CD4-positive, alpha-beta memory T cell (primary cell): ENCODE measurements at places on chromosomes 7 and 10. TPM values are rescaled to one million over a fixed set of nuclear protein-coding genes. Genes with fewer than 3 reads are reported as not detected.
A peak's percentile ranks its signal among the peaks of the same experiment; 100 is the strongest.

DNA sequence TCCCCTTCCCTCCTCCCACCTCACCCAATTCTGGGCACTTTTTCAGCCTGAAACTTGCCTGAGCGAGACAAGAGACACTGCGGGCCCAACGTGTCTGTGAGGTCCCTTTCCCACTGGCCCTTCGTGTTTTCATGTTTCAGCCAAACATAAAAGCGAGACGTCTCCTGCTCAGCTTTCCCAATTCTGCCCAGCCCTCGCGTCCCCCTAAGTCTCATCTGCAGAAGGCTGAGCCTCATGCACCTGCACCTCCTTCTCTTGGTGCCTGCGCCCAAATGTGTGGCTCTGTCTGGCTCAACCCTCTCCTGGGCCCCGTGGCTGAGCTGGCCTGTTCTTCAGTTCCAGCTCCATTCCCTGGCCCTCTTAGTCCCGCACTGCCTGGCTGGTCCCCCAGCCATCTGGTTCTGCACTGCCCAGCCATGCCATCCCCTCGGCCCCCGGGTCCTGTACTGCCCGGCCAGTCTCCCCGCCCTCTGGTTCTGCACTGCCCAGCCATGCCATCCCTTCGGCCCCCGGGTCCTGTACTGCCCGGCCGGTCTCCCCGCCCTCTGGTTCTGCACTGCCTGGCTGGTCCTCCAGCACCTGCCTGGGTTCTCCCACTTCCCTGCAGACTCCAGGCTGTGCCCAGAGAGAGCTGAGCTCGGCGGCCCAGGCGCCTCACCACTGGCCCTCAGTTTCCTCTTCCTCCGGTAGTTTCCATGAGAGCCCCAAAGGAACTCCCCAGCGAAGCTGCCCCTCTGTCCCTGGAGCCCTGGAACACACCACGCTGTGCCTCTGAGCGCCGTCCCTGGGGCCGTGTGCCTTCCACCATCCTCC lies 224.1 kb downstream of the DNAJB6 start:
- H3K36me3 ChIP-seq, result no peaks in the 10 kb centered on the region
- no peaks in the 10 kb centered on the region for H3K27me3 ChIP-seq
- H3K4me3 ChIP-seq, result no peak overlapping the region
- H3K27ac ChIP-seq, result no peak overlapping the region
- H3K4me1 ChIP-seq, result no peaks in the 10 kb centered on the region

GRCh38 chr7:108294595-108294994 lies 161.6 kb downstream of the NRCAM start:
- H3K36me3 ChIP-seq, result no peaks in the 10 kb centered on the region
- no peak for DNase-seq
- H3K4me3 ChIP-seq, result no peak overlapping the region
- H3K27me3 ChIP-seq, result no peaks in the 10 kb centered on the region
- H3K27ac ChIP-seq, result no peak overlapping the region

DNA sequence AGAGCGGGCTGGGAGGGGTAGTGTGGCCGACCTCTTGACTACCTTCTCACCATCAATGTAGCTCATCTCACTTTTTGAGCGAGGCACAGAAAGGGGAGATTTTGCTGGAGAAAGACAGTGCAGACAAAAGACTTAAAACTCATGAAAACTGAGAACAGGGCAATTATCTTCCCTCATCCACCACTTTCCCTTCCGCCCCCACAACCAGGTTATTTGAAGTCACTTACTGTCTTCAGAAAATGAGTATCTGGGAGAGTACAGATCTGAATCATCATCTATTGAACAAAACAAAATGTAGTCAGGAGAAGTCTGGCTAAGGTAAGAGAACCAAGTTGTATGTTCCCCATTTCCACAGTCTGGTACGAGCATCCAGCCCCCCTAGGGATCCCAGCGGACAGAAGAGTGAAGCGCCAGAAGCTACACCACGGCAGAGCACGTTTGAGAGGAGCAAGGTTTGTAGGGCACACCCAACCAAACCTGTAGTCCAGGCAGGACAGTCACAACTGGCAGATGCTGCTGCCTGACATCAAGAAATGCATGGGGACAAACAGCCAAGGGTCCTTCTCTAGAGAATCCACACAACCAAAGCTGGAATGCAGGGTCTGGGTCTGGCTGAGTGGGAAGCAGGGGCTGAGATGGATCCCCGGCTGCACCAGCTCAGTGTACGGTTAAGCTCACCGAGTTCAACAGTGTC lies 93.4 kb upstream of the PDLIM1 start:
- no peaks in the 10 kb centered on the region for H3K27me3 ChIP-seq
- H3K27ac ChIP-seq, result no peak overlapping the region
- H3K4me1 ChIP-seq, result no peaks in the 10 kb centered on the region
- no peak for DNase-seq
- no peak overlapping the region for H3K4me3 ChIP-seq
- H3K36me3 ChIP-seq, result no peaks in the 10 kb centered on the region

- no peaks in the 10 kb centered on the region for H3K4me1 ChIP-seq
- no peak overlapping the region for H3K27ac ChIP-seq
- no peaks in the 10 kb centered on the region for H3K27me3 ChIP-seq
- no peak for DNase-seq
- no peak overlapping the region for H3K4me3 ChIP-seq
- H3K36me3 ChIP-seq, result no peaks in the 10 kb centered on the region
Observed at GRCh38 chr7:2386964-2387669, 16.3 kb upstream of the CHST12 start.

DNA sequence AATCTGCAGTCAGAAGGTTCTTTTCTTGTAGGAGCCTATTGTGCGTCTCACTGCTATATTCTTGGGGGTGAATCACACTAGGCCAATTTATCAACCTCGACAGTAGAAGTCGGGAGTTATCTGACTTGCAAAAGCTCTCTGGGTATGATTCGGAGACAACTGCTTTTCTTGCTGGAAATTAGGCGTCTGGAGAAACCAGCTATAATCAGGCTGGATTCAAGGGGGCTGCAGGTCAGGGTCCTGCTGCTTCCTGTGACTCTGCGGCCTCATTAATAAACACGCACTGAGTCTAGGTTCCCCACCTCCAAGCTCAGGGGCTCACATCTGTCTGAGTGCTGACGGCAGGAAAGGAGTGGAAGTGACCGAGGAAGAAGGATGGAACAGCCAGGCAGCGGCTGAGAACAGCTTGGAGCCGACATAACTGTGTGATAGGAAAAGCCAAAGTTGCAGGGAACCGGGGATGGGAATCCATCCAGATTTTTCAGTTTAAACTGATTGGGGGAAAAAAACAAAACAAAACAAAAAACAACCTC lies 184.6 kb downstream of the FANK1 start:
- H3K27me3 ChIP-seq, result no peaks in the 10 kb centered on the region
- H3K36me3 ChIP-seq, result no peaks in the 10 kb centered on the region
- DNase-seq, result no peak
- H3K4me1 ChIP-seq, result no peaks in the 10 kb centered on the region
- H3K27ac ChIP-seq, result no peak overlapping the region

DNA sequence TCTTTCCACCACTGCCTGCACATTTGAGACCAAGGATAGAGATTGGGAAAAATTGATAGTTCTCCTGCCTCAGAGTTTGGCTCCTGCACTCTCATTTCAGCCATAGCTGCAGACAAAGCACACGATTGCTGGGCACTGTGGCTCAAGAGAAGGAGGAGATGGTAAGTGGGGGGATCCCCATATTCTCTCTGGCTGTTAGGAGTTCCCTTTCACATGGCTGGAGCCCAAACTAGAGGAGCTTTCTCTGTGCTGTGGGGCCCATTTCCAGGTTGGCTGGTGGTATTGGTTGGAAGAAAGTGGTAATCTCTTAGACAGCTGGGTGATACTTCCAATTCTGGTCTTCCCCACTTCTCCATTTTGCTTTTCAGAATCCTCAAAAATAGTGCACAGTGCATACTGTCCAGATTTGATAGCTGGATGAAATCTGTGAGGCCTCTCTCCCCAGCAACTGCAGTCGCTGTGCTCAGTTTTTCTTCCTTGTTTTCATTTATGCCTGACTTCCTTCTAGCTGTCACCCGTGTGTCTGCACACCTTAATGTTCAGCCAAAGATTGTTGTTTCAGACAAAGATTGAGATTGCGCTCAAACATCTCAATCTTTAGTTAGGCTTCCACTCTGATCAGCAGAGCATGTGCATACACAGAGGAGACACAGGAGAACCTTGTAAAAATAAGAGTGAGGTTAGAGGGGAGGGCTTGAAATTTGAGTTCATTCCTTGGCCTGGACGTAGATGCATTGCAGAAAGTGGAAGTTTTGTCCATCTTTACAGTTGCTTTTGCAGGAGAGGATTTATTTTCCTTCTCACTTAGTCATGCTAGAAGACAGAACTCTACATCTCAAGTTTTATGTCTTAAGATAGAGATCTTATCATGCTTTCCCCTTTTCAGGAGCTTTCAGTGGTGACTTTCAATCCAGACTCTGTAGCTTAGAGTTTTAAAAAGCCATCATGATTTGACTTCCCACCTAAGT lies 28.6 kb downstream of the RABGEF1 start:
- H3K27me3 ChIP-seq, result no peaks in the 10 kb centered on the region
- H3K27ac ChIP-seq, result no peak overlapping the region
- no peak for DNase-seq
- no peak overlapping the region for H3K4me3 ChIP-seq

DNA sequence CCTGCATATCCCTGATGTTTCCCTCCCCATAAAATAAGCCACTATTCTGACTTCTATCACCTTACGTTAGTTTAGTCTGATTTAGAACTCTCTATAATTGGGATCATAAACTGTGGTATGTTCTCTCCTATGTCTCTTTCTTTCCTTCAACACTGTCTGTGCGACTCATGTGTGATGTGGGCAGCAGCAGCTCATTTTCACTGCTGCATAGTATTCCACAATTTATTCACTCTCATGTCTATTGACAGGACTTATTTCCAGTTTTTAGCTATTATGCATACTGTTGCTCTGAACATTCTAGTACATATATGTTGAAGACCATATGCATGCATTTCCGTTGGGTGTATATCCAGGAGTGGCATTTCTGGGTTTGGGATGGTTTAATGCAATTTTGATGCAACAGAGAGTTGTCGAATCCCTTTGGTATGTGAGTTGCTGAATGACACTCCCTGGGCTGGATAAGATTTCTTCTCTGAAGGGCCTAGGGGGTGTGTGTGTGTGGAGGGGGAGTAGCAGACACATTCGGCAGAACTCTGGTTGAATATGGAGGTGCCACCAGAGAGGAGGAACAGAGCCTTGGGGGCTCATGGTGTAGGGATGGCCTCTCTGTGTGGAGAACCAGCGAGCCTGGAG lies 87.8 kb upstream of the PCBD1 start:
- no peak overlapping the region for H3K4me3 ChIP-seq
- H3K4me1 ChIP-seq, result no peaks in the 10 kb centered on the region
- no peaks in the 10 kb centered on the region for H3K36me3 ChIP-seq
- no peak overlapping the region for H3K27ac ChIP-seq

GRCh38 chr7:2051707-2052656 lies 180.8 kb downstream of the MAD1L1 start:
- H3K27ac ChIP-seq, result no peak overlapping the region
- no peaks in the 10 kb centered on the region for H3K27me3 ChIP-seq
- no peak overlapping the region for H3K4me3 ChIP-seq
- DNase-seq, result no peak
- no peaks in the 10 kb centered on the region for H3K36me3 ChIP-seq

- no peaks in the 10 kb centered on the region for H3K36me3 ChIP-seq
- H3K27ac ChIP-seq, result peak overlapping the region; percentile 94
- no peak overlapping the region for H3K4me3 ChIP-seq
- H3K4me1 ChIP-seq, result peaks cover 17% of the 10 kb centered on the region
Observed at GRCh38 chr7:12685550-12685949, 1.9 kb upstream of the ARL4A start.

- no peaks in the 10 kb centered on the region for H3K4me1 ChIP-seq
- no peak overlapping the region for H3K4me3 ChIP-seq
- H3K36me3 ChIP-seq, result no peaks in the 10 kb centered on the region
Observed at GRCh38 chr7:111437736-111438135, 124.6 kb downstream of the IMMP2L start.

GRCh38 chr7:22351329-22351692 lies 5.6 kb downstream of the RAPGEF5 start:
- no peaks in the 10 kb centered on the region for H3K36me3 ChIP-seq
- no peak overlapping the region for H3K4me3 ChIP-seq
- no peaks in the 10 kb centered on the region for H3K4me1 ChIP-seq
- no peak overlapping the region for H3K27ac ChIP-seq
- peaks cover 12% of the 10 kb centered on the region for H3K27me3 ChIP-seq

DNA sequence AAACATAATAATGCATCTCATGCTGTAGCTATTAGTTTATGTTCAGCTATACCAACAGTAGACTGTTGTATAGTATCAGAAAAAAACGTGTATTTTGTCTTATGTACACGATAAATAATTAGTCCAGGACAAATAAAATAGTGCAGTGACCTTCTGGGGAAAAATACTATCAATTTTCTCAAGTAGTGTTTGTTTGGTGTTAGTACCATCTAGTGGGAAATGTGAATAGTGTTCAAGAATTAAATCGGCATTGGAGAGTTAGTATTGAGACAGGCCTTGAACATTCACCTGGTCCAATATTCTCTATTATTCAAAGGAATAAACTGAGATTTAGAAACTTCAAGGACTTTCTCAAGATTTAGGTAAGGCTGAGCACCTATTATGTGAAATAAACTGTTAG lies 21.7 kb upstream of the OR2A5 start:
- no peaks in the 10 kb centered on the region for H3K36me3 ChIP-seq
- H3K27ac ChIP-seq, result no peak overlapping the region
- no peaks in the 10 kb centered on the region for H3K4me1 ChIP-seq
- no peaks in the 10 kb centered on the region for H3K27me3 ChIP-seq

DNA sequence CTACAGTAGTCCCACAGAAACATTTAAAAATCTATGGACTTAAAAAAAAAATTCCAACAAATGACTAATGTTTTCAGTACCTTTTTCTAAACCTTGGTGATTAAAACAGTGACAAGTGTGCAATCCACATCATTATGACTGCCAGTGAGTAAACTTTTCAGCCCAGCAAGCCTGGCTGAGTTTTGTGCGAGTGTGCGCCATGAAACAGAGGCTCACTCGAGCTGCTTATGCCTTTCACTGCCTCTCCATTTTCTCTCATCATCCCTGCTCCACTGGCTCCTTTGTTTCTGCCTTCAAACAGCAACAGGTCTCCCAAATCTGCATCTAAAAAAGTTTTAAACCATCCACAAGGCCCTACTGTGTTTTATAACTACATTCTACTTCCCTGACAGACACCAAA lies 105.8 kb downstream of the USP6NL start:
- no peak for DNase-seq
- no peak overlapping the region for H3K27ac ChIP-seq
- H3K4me1 ChIP-seq, result no peaks in the 10 kb centered on the region

DNA sequence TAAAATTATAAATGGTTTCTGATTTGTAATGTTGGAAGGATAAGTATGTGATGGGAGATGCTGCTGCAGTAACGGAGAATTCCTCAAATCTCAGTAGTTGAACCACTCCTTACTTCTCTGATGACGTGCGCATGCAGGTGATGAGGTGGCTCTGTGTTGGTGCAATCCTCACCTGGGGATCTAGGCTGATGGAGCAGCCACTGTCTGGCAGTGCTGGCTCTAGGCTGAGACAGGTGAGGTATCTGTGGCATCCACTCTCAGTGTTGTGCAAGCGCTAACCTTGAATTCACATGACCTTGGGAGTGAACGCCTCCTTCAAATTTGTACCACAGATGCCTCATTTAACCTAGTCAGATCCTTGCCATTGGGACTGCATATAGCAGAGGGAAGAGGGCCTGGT lies 35.0 kb downstream of the LHFPL3 start:
- no peak overlapping the region for H3K4me3 ChIP-seq
- H3K27ac ChIP-seq, result no peak overlapping the region
- H3K36me3 ChIP-seq, result no peaks in the 10 kb centered on the region
- DNase-seq, result no peak
- no peaks in the 10 kb centered on the region for H3K27me3 ChIP-seq
- no peaks in the 10 kb centered on the region for H3K4me1 ChIP-seq

Gene ANKRD61
- total RNA-seq, result not detected

Gene CDC14C
- total RNA-seq, result not detected

Gene TACC2
- total RNA-seq, result not detected

Gene PCDH15
- total RNA-seq, result not detected

Gene EIF5AL1
- total RNA-seq, result 0.73 TPM

Gene RBP4
- total RNA-seq, result not detected
